ENCODE measurements at places on chromosomes 2 and 18.

DNA sequence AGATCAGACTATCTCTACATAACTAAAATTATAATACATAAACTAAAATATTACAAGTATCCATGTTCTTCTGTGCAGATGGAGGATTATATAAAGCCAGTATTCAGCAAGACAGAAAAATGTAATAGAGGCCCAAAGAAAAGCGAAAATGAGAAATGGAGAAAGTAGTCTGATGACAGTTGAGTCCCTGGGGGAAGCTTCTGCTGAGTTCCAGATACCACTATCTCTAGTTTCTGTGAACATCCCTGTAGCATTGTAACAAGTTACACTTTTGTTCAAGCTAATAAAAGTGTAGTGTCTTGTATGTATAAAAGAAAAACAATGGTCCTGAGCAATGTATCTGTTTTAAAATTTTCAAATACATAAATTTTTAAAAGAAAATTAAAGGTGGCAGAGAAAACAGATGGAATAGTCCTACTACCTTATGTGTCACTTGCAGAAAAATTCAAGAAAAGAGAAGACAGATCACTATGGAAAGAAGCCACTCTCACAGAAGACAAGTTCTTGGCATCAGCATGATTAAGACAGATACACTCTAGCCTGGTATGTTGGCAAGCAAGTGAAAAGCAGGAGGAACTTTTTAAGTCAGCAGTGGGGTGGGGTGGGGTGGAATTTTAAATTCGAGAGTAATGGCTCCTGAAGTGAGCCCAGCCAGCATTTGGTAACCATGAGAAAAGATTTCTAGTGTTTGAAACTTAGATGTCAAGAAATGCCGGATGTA, 541.9 kb downstream of the LRRTM4 start:
- no peak for DNase-seq

- DNase-seq = no peak
Observed at GRCh38 chr2:203804764-203805485, 62.6 kb upstream of the CTLA4 start.

DNA sequence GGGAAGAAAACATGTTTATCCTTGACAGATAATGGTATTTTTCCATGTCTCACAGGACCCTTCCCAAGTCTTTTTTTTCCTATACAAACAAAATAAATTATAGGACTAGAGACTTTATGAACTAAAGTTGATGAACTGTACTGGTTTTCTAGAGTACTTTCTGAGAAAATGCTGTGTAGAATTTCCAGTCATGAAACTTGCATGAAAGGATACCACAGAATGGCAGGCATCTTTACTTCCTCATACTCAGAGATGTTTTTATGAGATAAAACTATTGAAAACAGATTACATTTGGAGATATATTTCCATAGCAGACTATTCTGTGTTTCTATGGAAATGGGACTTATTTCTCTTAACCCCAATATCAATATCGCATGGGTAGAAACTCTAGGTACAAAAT, 403.5 kb downstream of the PARD3B start:
- no peak for DNase-seq

GRCh38 chr2:88857951-88858411, 166.5 kb downstream of the RPIA start:
- DNase-seq = peak; percentile 43

DNA sequence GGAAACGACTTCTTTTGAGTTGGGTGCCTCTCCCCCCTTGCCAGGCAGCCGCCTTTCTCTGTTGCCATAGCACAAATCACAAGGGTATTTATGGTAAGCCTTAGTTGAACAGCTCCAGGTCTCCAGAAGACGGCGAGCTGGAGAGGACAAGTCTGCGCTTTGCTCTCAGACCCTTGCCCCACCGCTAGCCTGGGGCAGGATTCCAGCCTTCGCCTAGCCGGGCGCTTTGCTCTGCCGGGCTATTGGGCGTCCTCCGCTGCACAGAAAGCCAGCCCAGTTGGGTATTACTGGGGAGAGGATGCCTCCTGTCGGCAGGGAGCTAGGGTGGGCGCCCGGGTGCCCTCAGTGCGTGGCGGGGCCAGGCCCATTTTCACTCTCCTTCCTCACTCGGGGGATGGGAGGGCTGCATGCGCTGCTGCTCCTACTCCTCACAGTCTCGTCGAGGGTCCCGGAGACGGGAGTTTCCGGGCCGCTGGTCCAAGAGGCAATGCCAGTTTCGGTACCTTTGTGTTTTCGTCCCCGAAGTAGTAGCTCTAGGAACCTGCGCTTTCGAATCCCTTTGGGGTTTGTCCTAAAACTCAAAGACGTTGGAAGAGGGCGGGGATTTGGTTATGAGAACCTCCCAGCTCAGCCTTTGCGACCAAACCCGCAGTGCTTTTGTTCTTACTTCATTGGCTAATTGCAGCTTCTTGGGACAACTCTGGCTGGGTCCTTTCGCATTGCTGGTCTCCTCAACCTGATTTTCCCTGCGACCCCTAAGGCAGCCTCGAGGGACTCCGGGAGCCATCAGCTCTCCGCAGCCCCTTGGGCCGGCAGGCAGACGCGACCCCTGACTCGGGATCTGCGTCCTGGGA, 3.6 kb upstream of the DLX2 start:
- DNase-seq = no peak

DNA sequence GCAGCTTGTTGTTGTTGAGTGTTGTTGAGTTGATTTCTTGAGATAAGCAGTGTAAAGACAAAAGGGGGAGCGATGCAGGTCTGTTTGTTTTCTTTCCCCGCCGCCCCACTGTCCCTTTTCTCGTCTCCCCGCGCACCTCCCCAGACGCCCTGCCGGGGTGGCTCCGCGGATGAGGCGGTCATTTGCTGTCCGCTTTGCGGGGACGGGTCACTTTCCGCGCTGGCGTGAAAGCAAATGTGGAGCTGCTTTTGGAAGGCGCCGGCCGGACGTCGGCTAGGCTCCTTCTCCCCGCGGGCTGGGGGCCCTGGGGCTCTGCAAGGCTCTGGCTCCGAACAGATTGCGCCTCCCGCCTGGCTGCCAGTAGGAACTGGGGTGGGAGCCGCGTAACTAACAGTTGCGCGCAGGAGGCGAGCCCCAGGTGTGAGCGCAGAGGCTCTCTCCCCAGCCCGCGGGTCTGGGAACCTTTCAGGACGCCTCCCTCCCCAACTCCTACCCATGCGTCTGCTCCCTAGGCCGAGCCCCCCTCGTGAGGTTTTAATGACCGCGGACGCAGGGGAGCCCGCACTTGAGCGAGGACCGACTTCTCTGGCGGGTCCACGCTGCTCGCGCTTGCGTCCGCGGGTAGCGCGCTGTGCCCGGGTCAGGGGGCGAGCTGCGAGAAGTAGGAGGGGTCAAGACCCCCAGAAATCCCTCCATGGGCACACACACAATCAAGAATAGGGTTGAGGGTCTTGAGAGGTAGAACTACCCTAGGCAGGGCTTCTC, 146.6 kb downstream of the MEIS1 start:
- DNase-seq = no peak

DNA sequence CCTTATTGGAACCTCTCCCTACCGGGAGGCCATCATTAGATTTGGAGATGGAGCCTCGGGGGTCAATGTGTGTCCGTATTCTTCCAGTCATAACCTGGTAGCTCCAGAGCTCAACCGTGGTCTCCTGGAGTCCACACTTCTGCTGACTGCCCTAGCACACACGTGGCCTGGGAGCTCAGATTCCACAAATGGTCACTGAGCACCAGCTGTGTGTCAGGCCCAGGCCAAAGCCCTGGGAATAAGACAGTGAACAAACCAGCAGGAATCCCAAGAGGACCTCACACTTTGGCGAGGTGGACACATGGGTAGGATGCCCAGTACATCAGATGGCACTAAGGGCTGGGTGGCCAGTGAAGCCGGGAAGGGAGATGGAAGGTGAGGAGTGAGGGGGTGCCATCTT, 15.5 kb downstream of the GYPC start:
- DNase-seq = no peak

GRCh38 chr2:29253-29652, 17.1 kb downstream of the FAM110C start:
- DNase-seq = no peak

- no peak for DNase-seq
Observed at GRCh38 chr2:63488118-63488713, 100.1 kb downstream of the WDPCP start.

GRCh38 chr18:24763765-24764513, 303.5 kb downstream of the HRH4 start:
- DNase-seq = no peak

- DNase-seq = no peak
Observed at GRCh38 chr2:100822587-100823248, 2.8 kb downstream of the NPAS2 start.

- DNase-seq = no peak
Observed at GRCh38 chr2:158755310-158756087, 39.6 kb upstream of the DAPL1 start.

DNA sequence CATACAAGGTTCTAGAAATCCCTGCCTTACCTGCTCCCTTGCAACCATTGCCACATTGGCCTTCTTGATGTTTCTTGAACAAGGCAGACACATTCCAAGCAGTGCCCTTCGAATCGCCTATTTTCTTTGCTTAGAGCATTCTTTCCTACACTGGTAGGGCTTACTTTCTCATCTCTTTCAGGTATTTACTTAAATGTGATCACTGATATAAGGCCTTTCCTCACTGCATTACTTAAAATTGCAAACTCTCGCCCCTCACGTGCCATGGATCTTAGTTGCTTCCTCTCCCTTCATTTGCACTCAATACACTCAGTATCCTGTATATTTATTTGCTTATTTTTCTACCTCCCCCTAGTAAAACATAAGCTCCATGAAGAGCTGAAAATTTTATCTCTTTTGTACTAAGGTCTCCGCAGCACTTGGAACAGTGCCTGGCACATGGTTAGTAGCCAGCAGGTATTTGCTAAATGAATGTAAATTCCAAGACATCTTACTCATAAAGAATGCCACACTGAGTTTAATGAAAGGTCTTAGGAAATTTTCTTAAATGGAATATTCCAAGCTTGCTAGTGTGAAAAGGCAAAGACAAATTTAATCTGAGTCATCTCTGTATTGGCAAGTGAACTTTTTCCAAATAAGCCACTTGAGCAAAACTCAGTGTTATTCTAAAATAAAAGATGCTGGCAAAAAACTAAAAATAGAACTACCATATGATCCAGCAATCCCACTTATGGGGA, 42.4 kb upstream of the FIGN start:
- no peak for DNase-seq

GRCh38 chr2:238423561-238424312, 3.0 kb upstream of the ASB1 start:
- no peak for DNase-seq

DNA sequence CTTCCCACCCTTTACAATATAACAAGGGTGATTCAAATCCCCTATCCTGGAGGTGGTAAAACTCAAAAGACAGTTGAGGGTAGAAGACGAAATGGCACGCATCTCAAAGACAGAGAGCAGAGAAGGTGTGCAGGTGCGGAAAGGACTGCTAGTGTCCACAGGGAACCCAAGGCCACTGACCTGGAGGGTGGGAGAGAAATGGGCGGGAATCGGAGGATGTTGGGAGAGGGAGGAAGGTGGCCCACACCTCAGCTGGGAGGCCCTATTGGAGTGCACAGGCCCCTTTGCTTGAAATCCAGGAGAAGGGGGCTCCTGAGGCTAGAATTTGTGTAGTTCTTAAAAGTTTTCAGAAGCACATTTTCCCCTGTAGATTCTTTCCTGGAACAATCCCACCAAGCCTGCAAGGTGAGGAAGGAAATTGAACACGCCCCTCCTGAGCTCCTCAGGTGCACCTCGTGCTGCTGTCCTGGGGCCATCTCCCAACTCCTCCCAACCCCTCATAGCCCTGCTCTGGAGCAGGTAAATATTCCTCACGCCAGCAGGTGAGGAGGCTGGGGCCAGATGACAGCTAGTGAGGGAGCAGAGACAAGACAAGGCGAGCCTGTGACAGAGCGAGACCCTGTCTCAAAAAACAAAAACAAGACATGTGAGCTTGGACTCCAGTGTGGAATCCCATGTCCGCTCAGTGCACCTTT, 99.3 kb downstream of the MCFD2 start:
- DNase-seq = no peak

- DNase-seq = no peak
Observed at GRCh38 chr2:227000123-227000522, 163.9 kb downstream of the COL4A4 start.

DNA sequence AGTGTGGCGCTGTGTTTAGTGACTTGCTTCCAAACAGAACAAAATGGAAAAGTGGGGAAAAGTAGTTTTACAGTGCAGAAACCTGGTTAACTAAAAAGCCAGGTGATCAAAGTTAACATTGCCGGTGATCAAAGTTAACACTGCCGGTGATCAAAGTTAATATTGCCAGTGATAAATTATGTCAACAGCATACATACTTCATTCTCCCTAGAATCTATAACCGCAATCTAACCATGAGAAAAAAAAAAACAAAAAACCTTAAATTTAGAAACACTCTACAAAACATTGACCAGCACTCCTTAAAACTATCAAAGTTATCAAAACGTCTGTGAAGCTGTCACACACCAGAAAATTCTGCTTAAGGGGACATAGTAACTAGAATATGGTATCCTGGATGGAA, 18.6 kb downstream of the MAP4K3 start:
- no peak for DNase-seq

DNA sequence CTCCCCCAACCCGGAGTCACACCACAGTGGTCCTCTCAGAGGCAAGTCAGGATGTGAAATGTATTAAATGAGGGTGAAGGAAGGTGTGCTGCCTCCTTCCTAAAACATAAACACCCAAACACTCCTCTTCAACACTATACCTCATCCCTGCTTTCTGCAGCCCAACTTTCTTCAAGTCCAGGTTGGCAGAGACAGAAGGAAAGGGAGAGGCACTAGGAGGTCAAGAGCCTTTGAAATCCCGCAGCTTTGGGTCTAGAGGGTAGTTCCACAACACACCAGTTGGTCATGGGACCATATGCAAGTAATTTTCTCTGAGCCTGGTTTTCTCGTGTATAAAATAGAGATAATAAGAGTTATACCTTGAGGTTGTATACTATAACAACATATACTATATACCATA, 38.4 kb downstream of the FIGN start:
- no peak for DNase-seq

GRCh38 chr2:239086325-239087020, 238.6 kb downstream of the TWIST2 start:
- DNase-seq = peak; percentile 98

- peak; percentile 11 for DNase-seq
Observed at GRCh38 chr2:179201869-179202268, 62.8 kb downstream of the SESTD1 start.

GRCh38 chr18:59665057-59666006, 31.9 kb downstream of the CCBE1 start:
- DNase-seq = no peak

DNA sequence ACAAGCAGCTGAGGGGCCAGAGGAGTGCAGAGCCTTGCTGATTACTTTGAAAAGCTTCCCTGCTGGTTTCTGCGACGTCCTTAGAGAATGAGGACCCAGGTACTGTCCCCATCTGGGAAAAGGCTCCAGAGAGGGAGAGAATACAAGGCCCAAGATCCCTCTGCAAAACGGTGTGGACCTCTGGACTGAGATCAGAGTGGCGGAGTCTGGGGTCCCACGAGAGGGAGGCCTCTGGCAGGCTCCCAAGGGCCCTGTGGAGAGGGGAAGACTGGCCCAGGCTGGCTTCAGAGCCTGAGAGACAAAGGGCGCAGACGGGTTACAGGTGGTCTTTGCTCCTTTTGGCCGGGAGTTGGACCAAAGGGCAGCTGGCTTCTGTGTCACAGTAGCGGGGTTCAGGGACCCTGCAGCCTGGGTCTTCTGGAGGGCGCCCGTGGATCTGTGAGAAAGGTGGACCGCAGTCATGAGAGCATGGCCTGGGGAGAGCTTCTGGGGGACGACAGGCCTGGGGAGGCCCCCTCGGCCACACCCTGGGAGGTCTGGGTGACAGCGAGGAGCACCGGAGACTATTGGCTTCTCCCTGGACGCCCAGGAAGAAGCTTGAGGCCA, 805 bp downstream of the SNORC start:
- DNase-seq = no peak

GRCh38 chr18:79388043-79388442, 7.7 kb upstream of the NFATC1 start:
- no peak for DNase-seq

- no peak for DNase-seq
Observed at GRCh38 chr2:241490825-241491506, 17.4 kb downstream of the STK25 start.

Measured in CMK (cell line).